Esophagus muscularis mucosa (tissue), 4 donors: ENCODE measurements at places on chromosomes 3 and 15. TPM values are rescaled to one million over a fixed set of nuclear protein-coding genes. Genes with fewer than 3 reads are reported as not detected.

GRCh38 chr3:35448681-35449080 lies 190.6 kb upstream of the ARPP21 start:
- no peak for DNase-seq

Gene SLC28A1
- 0.23 TPM for total RNA-seq

Gene ACOX2
- total RNA-seq = 28.9 TPM

Gene PIK3CB
- total RNA-seq = 38.2 TPM

Gene BFSP2
- total RNA-seq = not detected

DNA sequence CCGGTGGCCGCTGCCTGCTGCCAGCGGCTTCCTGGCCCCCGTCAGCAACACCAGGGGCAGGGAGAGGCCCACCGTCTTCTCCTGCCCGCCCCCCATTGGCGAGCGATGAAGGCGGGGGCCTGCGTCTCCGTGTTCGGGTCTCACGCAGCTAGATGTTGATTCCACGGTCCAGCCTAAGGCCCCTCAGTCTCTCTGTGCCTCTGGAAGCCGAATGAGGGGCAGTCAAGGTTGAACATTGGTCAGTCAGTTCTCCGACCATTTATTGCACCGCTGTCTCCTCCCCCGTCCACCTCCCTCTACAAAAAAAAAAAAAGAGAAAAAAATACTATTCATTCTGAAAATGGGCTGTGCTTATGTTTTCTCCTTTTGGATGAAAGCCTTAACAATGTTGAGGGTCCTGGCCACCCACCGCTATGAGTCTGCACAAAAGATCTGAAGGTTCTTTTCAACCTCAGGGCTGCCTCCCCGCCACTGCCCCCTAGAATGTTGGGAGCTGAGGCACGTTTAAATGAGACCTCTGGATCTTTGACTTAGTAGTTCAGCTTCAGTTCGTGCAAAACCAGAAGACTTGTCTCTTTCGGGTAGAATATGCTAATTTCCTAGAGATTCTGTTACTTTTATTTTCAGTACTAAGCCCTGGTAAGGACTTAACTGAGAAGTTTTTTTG lies 736 bp downstream of the IREB2 start:
- no peak for DNase-seq

DNA sequence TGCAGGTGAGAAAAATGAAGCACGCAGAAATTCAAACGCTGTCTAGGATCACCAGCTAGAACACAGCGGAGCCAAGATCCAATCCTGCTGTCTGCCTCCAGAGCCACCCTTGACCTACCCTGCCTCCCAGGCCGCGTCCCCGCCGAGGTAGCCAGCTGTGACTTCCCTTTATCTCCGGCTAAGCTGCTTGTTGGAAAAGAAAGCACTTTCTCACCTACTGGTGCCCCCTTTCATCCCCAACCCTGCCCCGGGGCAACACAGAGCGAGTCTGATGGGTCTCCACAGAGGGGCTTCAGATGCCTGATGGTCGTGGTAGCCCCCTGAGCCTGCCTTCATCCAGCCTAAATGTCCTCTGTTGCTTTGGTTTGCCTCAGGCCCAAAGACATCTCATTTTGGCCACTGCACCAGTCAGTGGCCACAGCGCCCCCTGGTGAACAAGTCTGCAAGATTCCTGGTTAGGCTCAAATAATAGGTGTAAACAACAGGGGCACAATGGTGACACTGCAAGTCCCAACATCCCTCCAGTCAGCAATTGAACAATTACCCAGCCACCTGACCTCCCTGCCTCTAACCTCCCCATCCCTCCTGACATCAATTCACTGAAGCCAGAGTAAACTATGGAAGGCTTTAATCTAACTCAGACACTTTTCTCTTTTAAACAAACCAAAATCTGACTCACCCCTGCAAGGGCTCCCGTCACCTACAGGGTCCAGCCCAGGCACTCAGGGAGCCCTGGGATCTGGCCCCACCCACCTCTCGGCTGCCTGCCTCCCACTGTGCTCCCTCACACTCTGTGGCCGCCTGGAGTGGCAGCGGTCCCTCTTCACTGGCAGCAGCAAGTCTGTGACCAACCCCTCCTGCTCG lies 27.3 kb upstream of the BCL2L10 start:
- DNase-seq = no peak
